ENCODE measurements at places on chromosomes 5 and 9.

DNA sequence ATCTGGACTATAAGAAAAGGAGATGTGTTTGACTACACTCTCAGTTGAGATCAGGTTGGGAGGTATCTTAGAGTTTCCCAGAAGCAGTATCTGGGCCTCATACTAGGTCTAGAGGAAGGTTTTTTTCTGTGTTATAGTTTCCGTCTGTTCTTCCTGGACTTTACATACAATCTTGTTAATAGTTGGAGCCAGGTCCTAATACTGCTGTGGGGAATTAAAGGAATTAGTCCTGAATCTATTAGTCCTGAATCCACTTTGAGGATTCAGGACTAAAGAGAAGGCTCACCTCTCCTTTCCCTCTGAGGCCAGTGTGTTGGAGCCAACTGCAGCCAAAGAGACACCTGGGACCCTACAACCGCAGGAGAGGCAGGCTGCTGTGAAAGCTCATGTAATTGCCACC is 445.7 kb upstream of the CLINT1 start:
- DNase-seq, result no peak

- no peak for DNase-seq
Measured at GRCh38 chr9:4929917-4930316, 55.2 kb upstream of the JAK2 start.

DNA sequence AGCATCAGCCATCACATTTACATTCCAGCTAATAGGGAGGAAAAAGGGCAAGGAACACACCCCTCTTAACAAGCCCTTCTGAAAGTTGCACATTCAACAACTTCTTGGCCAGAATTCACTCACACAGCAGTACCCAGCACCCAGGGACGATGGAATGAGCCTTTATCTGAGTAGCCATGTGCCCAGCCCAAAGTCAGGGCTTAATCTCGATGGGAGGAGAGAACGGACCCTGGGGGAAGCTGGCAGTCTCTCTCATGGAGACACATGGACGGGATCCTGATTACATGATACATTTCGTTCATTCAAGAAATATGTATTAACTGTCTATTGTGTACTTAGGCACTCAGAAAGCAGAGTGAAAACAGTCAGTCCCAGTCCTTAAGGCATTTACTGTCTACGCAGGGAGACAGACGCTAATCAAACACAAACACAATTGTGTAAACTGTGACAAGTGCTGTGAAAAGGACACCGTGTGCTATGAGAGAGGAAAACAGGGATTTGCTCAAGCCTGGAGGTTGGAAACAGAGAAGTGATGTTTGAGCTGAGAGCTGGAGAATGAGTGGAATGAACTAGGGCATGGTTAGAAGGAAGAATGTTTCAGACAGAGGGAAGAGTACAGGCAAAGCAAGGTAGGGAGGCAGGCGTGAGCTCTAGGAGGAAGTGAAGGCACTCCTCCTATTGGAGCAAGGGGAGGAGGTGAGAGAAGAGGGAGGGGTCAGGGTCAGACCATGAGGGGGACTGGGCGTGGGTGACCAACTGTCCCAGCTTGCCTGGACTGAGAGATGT is 7.4 kb downstream of the OTULINL start:
- no peak for DNase-seq

DNA sequence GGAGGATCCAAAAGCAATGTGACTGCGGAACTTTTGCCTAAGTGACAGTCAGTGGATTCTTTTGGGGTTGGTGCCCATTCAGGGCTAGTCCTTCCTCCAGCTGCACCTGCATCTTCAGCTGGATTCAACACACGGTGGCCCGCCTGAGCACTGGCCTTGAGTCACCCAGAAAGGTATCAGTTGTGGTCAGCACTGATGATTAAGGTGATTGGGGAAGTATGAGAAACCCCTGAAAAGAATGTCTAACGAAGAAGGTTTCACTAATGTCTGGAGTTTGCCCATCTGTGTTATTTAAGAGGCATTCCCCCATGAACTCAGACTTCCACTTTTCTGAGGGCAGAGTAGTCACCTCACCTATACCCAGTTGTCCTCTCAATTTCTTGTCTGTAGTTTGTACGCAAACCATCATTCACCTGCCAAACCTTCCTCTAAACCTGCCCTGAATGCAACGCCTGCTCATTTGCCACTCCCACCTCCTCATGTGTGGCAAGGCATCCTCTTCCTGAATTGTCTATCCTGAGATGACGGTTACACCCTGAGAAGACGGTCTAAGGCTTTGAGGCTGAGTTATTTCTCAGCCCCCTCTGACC is 27.2 kb downstream of the CSF2 start:
- DNase-seq, result peak; percentile 26

Measured in transverse colon (tissue), 4 donors.